ENCODE measurements at places on chromosomes 5 and 9.
A peak's percentile ranks its signal among the peaks of the same experiment; 100 is the strongest.

- DNase-seq, result no peak
Measured at GRCh38 chr5:116428966-116429365, 145.7 kb downstream of the SEMA6A start.

- DNase-seq, result no peak
Measured at GRCh38 chr5:175731756-175732465, 74.0 kb downstream of the HRH2 start.

DNA sequence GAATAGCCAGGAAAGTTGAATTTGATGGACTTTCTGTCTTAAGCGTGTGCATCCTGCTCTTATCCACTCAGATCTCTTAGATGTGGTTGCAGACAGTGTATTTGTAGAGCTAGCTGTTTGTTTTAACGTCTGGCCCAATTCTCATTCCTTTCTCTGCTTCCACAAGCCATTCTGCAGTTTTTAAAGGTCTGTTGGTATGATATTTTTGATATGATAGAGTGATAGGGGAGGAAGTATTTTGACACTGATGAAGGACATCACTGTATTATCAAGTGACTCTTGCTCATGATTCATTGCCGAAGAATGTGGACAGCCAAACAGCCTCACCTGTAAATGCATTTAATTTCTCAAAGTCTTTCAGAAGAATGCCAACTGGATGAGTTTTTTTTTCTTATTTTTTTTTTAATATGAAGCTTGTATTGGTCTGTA is 4.5 kb downstream of the TJP2 start:
- DNase-seq, result no peak

- no peak for DNase-seq
Measured at GRCh38 chr9:83934569-83935275, 13.5 kb upstream of the KIF27 start.

DNA sequence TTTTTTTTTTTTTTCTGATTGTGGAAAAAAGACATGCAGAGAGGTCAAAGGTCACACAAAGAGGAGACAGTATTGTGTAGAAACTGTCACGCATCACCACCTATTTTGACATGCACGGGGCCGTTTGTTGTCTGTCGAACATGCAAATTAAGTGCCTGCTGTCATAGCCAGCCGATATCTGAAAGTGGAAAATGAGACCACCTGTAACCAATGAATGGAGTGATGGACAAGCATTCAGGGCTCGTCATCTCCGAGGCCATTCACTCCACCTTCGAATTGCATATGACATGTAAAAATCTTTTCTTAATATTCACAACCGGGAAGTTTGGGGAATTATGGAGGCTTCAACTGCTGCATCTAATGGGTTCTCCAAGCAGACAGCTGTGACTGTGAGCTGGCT is 512.2 kb upstream of the ADAMTS16 start:
- no peak for DNase-seq

DNA sequence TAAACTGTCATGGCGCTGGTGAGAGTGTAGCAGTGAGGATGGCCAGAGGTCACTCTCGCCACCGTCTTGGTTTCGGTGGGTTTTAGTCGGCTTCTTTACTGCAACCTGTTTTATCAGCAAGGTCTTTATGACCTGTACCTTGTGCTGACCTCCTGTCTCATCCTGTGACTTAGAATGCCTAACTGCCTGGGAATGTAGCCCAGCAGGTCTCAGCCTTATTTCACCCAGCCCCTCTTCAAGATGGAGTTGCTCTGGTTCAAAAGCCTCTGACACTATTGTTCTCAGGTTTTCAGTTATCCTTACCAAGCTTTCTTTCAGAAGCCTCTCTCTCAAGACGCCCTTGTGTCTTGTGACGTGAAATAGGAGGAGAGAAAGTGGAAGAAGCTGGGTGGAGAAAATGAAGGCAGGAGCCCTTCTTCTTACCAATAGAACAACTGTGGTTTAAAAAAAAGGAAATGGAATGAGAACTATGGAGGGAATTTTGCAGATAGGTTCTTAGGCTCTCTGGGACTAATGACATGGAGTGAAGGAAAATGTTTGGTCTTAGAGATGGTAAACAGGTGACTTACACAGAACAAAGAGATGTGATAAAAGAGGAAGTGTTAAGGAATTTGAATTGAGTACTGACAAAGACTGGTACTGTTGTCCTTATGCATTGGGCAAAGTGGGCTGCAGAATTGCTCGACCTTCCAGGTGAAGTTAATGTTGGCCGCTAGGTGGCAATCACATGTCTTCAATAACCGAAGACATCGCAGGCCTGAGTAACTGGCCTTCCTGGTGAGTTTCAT is 133.3 kb upstream of the RAI14 start:
- peak; percentile 28 for DNase-seq

- no peak for DNase-seq
Measured at GRCh38 chr9:35035851-35036701, 36.3 kb downstream of the VCP start.

DNA sequence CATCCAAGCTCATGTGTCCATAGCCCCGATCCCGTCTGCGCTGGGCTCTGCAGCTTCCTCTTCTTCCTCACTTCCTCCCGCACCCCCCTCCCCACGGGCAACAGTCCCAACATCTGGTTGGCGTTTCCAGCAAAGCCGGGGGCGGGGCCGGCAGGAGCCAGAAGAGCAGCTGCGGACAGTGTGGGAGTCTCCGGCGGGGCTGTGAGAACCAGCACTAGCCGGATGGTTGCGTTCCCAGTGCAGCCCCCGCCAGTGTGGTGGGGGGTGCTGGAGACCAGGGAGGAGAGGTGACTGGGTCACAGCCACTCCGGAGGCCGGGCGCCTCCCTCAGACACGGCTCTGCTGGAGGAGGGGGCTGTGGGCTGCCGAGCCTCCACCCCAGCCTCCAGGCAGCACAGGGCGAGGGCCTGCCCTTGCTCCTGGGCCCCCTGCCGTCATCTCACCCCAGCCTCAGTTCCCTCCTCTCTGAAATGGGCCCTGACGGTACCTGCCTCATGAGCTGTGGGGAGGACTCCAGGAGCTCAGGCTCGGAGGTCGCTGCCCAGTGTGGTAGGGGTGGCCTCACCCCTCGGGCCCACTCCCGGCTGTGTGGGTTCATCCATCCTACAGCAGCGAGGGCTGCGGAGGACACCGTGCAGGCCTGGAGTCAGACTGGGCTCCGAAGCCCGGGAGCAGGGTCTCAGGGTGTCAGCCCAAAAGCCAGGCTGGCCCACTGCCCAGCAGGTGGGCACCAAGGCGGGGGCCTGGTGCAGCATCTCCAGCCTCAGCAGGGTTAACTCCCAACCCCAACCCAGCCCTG is 41.5 kb upstream of the NOTCH1 start:
- DNase-seq, result no peak

- no peak for DNase-seq
Measured at GRCh38 chr9:33524306-33524947, 376 bp downstream of the ANKRD18B start.

GRCh38 chr5:392431-392988 is 50.5 kb upstream of the EXOC3 start:
- DNase-seq, result peak; percentile 79

Measured in activated CD4-positive, alpha-beta T cell treated with anti-CD3 and anti-CD28 coated beads for 24 hours (primary cell).